Upper lobe of right lung (tissue), 1 donor: ENCODE measurements at places on chromosomes 1 and 21.

- DNase-seq: no peak
These were observed 17.6 kb downstream of the HTR6 start for GRCh38 chr1:19682257-19682656.

GRCh38 chr1:28176492-28177470, at the start of gene PTAFR:
Gene PTAFR (minus strand): TSS chr1:28176690. CDS start chr1:28151021, 25,669 bp downstream.
- peak; percentile 72 for DNase-seq

- DNase-seq: no peak
These were observed 98.6 kb upstream of the F3 start for GRCh38 chr1:94640125-94640524.

DNA sequence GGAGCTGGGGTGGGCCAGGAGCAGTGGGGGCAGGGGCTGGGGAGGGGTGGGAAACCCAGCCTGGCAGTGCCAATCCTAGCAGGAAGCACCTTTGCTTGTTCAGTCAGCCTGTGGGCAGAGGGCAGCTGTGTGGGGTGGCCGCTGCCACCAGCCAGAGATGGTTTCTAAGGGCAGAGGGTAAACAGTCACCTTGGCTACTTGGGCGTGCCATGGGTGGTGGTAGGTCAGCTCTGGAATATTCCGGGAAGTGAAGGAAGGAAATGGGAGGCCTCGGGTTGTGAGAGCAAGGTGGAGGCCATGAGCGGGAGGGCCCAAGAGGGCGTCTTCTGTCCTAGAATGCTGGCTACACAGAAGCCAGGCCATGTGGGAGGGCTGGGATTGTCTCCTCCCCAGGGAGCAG, 20.7 kb upstream of the WNT4 start:
- DNase-seq: no peak

DNA sequence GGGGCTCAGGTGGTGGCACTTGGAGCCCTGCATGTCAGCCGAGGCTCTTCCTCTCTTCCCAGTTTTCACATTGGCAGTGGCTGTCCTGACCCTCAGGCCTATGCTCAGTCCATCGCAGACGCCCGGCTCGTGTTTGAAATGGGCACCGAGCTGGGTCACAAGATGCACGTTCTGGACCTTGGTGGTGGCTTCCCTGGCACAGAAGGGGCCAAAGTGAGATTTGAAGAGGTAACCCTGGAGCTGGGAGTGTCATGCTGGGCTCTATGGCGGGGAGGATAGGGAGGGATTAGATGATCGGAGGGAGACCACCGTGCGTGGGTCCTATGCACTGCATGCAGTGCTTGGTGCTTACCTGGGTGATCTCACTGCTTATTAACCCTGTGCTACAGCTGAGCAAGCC, 13.5 kb downstream of the AZIN2 start:
- DNase-seq: no peak

DNA sequence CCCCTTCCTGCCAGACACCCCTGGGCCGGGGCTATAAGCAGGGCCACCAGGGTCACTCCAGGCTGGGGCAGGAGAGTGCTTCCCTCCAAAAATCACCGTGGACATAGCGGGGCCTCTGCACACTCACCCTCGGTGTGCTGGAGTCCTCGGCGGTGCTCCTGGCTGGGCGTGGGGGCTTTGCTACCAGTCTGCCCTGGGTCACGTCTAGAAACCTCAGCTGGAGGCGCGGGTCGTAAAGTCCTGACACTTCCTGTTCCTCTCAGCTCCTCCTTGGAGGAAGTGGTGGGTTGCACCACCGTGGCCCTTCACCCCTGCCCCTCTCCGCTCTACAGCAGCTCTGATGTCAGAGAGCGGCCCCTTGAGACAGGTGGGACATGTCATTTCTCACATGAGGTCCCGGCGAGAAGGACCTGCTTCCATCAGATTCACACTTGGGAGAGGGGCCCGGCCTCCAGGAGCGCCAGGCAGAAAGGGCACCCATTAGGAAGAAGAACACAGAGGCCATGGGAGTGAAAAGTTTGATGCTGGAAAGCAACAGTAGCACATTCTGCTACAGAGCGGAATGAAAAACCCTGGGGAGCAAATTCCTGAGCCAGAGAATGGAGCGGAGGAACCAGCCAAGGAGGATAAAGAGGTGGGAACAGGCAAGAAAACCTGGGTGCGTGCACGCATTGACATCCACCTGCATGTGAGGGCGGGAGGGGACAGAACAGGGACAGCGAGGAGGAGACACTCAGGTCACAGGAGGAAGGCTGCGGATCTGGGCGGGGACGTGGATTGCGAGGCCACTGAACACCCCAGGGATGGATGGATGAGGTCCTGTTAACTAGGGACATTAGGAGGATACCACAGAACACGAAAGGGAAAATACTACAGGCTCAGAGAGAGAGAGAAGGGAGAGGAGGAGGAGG, at the start of gene ITGB2:
Gene ITGB2 (minus strand): TSS at position 206 of the 911 bp plus-strand sequence. CDS start 10,117 bp downstream, outside the sequence.
- DNase-seq: peak; percentile 87

DNA sequence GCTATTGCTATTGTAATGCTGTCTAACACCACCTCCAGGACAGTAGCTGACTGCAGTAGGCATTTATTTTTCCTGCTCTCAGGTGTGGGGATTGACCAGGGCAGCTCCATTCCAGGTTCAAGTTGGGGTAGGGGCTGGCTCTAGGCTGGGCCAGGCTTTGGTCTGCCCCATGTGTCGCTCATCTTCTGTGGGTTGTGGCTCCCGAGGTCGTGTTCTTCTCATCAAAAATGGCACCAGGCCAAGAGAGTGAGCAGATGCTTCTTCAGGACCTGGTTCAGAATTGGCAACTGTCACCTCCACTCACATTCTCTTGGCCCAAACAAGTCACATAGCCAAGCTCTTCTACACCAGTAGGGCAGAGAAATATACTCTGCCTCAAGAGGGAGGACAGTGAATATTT, 133.7 kb downstream of the PTPRU start:
- no peak for DNase-seq

- DNase-seq: no peak
These were observed 16.0 kb downstream of the PLCH2 start for GRCh38 chr1:2492091-2492490.

- peak; percentile 79 for DNase-seq
These were observed 53.1 kb downstream of the S100B start for GRCh38 chr21:46551636-46552241.

DNA sequence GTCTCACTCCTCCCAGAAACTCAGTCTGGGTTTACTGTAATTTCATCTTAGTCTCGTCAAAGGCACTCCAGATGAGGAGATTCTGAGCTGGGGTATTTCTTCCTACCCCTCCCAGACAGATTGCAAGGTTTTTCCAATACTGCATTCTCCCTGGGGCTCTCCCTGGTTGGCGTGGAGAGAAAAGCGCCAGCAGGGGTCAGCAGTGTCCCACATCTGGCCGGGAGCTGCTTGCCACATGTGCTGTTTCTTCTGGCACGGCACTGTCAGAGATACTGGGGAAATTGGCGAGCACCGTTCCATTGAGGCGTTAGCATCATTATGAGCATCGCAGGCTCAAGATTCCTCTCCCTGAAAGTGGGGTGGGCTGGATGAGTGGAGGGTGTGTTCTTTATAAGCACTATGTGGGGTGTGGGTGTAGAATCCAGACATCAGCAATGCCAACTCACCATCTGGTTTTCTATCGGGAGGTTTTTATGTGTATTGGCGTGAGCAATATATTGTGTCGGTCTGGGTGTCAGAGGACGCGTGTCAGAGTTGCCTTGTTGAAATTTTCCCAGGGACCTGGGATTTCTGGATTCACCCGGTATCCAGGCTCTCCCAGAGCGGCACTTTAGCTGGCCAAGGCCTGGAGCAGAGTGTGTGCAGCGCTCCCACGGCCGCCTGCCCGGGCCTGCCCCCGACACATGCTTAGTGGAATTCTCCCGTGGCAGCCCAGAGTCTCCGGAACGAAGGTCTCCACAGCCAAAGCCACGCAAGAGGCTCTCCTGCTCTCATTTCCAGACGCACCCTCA, 8.0 kb upstream of the NAV1 start:
- peak; percentile 77 for DNase-seq

- no peak for DNase-seq
These were observed 9.0 kb downstream of the NSL1 start for GRCh38 chr1:212782422-212783154.

DNA sequence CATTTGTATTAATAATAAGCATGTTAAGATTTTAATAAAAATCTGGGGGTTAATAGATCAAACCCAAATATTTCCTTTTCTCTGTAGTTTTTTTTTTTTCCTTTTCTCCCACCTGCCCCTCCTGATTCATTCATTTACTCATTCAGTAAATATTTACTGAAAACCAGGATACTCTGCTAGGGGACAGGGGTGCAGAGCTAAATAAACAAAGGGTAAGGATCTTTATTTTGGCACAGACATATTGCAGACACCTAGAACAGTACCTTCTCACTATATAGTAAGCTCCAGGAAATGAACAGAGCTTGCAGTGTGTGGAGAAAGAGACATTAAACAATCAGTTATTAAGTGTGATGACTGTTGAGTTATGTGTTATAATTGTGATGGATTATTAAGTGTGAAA, 60.9 kb downstream of the AK5 start:
- DNase-seq: no peak

DNA sequence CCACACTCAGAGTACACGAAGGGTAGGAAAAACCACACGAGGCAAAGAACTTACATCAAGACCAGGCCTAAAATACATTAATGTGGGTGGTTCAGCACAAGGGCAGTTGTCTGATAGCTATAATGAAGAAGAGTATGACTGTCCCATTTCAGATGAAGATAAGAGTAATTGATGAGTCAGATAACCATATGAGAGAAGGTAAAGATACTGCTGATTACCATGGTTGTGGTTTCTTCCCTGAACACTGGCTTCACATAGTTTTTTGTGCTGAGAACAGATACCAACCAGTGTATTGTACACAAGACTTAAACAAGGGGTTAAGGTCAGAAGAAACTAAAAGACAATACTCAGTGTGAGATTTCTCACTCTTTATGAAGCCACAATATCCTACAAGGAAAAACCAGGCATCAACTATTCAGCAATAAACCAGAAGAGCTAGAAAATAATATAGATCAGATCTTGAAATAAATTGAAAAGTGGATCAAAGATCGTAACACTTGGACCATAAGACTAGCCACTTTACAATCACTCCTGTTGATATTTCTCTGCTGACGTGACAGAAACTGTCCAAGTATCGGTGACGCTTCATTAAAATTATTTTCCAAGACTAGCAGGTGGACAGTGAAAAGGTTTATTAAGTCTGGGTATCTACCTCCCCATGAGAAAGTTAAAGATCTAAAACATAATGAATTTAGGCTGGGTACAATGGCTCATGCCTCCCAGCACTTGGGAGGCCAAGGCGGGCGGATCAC, 28.6 kb downstream of the PUM1 start:
- no peak for DNase-seq

GRCh38 chr1:7026169-7026568, 240.9 kb downstream of the CAMTA1 start:
- no peak for DNase-seq

- no peak for DNase-seq
These were observed 2.3 kb upstream of the NFASC start for GRCh38 chr1:204868340-204868700.

- DNase-seq: no peak
These were observed 228.2 kb upstream of the KCNK2 start for GRCh38 chr1:214854126-214854875.

GRCh38 chr1:178933105-178933561, 62.3 kb upstream of the ANGPTL1 start:
- no peak for DNase-seq

DNA sequence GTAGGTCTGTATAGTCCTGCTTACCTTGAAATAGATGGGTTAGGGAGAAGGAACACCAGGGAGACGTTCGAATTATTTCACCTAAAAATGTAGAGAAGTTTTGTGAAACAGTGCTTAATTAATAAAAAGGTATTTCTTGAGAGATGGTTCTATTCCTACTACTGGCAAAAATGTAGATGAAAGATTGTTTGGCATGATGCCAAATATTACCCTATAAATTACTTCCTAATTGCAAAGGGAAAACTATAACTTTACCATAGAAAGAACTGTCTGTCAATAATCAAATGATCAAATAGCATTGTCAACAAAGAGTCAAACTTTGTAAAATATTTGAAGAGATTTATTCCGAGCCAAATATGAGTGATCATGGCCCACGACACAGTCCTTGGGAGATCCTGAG, 4.2 kb upstream of the ACADM start:
- no peak for DNase-seq

- no peak for DNase-seq
These were observed 5.8 kb downstream of the PTGER3 start for GRCh38 chr1:71041806-71042205.

- DNase-seq: no peak
These were observed 25.0 kb upstream of the TMEM39B start for GRCh38 chr1:32047701-32048100.

- no peak for DNase-seq
These were observed 60.1 kb downstream of the EPB41 start for GRCh38 chr1:28974432-28974831.

- DNase-seq: peak; percentile 97
These were observed 6.2 kb downstream of the NECTIN4 start for GRCh38 chr1:161082996-161083747.

GRCh38 chr1:100249155-100249536, 488 bp downstream of the DBT start:
- no peak for DNase-seq

- DNase-seq: no peak
These were observed 28.2 kb upstream of the CRNN start for GRCh38 chr1:152442301-152442700.

GRCh38 chr1:148292915-148293314, 140.8 kb upstream of the NBPF11 start:
- DNase-seq: no peak

- peak; percentile 77 for DNase-seq
These were observed 10.2 kb downstream of the ADAM30 start for GRCh38 chr1:119885903-119886783.

GRCh38 chr1:97500760-97501159, 420.1 kb downstream of the DPYD start:
- no peak for DNase-seq

DNA sequence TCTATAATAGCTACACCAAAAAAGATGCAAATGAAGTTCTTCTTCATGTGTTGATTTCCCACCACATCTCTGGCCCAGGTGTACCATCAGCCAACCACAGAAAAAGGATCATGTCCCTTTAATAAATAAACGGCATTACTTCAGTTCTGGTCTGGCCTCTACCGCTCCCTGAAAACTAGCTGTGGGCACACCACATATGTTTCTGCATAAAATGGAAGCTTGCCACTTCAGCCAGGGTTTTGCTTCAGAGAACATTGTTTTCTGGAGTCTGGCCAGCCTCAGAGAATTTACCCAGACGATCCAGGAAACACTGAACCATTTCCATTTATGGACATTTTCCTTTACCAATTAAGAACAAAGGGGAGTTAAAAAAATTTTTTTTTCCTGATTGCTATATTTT, 5.8 kb upstream of the LAMC2 start:
- DNase-seq: no peak

GRCh38 chr1:53375440-53375839, 47.6 kb upstream of the LRP8 start:
- peak; percentile 60 for DNase-seq

- DNase-seq: no peak
These were observed 4.5 kb upstream of the FOXO6 start for GRCh38 chr1:41356752-41357151.

DNA sequence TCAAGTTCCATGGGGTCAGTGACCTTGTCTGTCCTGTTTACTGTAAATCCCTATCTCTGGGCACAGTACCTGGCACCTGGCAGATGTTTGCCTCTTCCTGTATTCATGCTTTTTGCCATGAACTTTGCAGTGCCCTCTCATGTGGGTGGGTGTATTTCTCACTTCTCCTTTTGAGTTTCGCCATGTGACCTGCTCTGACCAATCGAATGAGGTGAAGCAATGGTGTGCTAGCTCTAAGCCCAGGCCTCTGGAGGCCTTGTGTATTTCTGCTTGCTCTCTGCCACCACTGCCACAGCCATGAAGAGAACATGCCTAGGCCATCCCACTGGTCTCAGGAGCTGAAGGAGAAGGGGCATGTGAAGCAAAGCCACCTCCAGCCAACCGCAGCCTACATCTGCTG, 185.5 kb upstream of the ZC3H12A start:
- DNase-seq: no peak
